Activated effector memory CD4-positive, alpha-beta T cell treated with anti-CD3 and anti-CD28 coated beads, Interleukin-2, amount 50 U/mL, for 16 hours (primary cell): ENCODE measurements at places on chromosomes 3 and 15.

DNA sequence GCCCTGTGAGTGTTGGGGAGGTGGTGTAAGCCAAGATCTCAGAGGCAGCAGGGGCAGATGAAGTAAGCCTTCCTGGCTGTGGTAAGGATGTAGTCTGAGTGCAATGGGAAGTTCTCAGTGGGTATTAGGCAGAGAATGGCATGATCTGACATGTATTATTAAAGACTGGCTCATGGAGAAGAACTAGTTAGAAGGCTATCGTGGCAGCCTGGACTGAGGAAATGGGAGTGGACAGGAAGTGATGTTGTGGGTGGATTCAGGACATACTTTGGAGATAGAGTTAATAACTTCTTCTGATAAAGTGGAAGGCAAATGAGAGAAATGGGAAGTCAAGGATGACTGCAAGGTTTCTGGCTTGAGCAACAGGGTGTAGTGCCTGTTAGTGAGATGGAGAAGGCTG, 250.9 kb upstream of the CFAP20DC start:
- DNase-seq: no peak

DNA sequence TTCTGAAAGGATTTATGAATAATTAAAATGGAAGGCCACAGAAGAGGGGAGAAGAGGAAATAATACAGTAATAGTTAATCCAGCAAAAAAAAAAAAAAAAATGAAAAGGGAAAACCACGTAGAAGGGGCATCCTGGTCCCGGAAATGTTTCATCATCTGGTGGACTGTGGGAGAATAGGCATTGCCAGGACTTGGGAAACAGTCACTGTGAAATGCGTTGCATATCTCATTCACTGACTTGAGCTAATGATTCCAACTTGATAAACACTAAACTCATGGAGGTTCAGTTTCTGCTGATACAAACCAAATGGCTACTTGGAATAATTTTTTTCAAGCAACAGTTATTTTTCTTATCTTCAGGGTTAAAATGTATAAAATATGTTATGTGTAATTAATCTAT, 3.2 kb downstream of the XCR1 start:
- DNase-seq: no peak

- no peak for DNase-seq
Observed at GRCh38 chr15:32994810-32995424, 199.6 kb downstream of the FMN1 start.

GRCh38 chr15:70200511-70201424, 103.1 kb upstream of the TLE3 start:
- DNase-seq: peak; percentile 28

- DNase-seq: no peak
Observed at GRCh38 chr3:122893282-122893681, 98.4 kb downstream of the SLC49A4 start.

GRCh38 chr15:49751751-49752150, 130.9 kb downstream of the DTWD1 start:
- no peak for DNase-seq

DNA sequence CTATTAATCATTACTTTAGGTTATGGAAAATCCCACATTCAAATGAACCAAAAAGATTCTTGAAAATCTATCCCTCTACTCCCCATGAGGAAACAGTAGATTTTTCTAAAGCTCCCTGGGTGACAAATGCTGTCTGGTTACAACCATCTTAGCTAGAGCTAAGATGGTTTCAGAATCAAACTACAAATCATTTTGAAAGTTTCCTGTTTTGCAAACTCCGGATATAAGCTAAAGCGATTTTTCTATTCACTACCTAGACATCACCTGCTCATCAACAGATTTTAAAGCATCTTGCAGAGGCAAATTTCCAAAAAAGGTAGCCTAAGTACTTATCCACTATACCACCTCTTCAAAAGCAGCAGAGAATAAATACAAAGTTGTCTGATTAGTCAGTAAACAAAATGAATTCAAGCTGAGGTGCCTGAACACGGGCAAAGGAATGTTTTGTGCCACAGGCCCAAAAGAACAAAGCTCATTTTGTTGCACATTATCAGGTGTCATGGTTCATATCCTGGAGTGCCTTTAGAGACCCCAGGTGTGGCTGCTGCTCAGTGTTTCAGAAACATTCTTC, 204.9 kb downstream of the TNIK start:
- DNase-seq: no peak

DNA sequence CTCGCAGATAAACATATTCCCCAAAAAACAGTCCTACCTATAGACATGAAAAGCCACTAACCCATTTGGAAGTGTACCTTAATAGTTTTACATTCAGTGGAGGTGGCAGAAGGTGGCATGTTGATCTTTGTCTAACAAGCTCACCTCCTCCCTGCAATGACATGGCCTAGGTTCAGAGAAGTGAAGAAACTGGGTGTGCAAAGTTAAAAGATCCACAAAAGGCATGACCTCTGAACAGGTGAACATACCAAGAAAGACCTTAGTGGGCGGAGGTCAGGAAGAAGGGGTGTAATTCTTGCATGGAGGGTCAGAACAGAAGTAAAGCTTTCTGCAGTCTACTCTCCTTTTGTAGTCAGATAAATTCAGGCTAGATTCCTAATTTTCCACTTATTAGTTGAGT, 822 bp downstream of the MRPL3 start:
- DNase-seq: no peak

DNA sequence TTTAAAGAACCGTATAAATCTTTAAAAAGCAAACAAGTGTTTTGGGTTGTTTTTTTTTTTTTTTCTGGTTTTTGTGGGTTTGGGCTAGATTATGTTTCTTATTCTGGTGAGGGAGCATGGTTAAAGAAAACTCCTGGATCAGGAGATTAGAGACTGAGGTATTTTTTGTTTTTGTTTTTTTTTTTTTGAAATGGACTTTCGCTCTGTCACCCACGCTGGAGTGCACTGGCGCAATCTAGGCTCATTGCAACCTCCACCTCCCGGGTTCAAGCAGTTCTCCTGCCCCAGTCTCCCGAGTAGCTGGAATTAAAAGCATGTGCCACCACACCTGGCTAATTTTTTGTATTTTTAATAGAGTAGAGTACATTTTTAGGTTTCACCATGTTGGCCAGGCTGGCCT, 95.2 kb downstream of the SLMAP start:
- DNase-seq: no peak

GRCh38 chr3:183515968-183516851, 39.3 kb downstream of the KLHL6 start:
- peak; percentile 78 for DNase-seq

GRCh38 chr3:172074586-172074985, 35.2 kb downstream of the FNDC3B start:
- no peak for DNase-seq

GRCh38 chr3:78613421-78613879, 1154.3 kb downstream of the ROBO1 start:
- no peak for DNase-seq

DNA sequence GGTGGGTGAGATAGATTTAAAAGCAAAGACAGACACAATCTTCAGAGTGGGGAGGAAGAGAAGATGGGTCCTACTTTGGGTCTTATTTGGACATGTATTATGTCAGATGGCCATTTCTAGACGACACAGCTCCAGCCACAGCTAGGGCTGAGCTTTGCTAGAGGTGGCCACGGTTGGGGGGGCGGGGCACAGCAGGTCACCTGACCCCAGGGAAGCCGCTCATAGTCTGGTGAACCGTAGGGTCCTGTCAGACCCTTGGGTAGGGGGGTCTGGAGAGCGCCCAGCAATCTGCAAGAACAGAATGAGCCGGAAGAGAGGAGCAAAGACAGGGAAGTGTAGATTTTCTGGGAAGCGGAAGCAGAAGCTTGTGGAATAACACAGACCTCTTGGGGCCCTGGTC, 6.6 kb downstream of the EPB42 start:
- no peak for DNase-seq

GRCh38 chr3:143814443-143814889, 33.8 kb downstream of the SLC9A9 start:
- no peak for DNase-seq

DNA sequence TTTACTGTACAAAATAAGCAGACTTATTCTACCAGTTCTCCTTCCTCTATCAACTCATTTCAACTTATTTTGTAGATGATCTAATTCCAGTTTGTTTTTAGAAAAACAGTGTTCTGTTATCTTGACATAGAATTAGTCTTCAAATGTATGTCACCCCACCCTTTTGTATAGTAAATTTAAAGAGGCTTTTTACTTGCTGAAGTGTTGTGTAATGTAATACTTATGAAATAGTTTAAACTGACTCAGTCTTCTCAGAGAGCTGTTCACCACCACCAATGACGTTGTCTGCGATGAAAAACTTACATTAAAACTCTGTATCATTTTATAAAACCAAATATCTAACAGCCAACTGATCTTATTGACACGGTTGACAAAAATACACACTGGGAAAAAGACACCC, 82.9 kb downstream of the RAP2B start:
- DNase-seq: no peak

- no peak for DNase-seq
Observed at GRCh38 chr3:48795997-48796732, 51.5 kb downstream of the PRKAR2A start.

DNA sequence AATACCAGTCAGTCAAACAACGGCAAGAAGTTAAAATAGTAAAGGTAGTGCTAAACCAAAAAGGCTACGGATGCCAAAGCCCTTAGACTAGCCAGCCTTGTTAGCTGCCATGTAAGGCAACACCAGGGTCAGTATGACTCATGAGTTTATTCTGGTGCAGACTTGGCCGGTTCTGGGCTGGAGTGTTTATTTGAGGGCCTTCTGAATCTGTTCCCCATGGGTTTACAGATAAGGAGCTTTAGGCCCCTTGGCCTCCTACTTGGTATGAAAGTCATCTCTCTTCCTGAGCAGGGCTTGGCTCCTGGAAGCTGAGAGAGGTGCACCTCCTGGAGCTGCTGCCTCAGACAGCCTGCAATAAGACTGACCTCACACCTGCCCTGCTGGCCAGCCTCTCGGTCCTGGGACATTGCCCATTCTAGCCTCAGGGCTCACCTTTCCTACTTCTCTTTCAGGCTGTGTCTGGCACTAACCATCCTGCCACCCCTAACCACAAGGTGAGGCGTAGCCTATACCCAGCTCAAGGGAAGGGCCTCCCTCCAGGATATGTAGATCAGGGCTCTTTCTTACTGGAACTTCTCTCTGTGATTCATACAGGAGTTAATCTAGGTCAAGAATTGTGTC, 10.4 kb upstream of the RTP1 start:
- DNase-seq: no peak

- peak; percentile 73 for DNase-seq
Observed at GRCh38 chr15:88454867-88455810, 12.0 kb downstream of the MRPL46 start.

DNA sequence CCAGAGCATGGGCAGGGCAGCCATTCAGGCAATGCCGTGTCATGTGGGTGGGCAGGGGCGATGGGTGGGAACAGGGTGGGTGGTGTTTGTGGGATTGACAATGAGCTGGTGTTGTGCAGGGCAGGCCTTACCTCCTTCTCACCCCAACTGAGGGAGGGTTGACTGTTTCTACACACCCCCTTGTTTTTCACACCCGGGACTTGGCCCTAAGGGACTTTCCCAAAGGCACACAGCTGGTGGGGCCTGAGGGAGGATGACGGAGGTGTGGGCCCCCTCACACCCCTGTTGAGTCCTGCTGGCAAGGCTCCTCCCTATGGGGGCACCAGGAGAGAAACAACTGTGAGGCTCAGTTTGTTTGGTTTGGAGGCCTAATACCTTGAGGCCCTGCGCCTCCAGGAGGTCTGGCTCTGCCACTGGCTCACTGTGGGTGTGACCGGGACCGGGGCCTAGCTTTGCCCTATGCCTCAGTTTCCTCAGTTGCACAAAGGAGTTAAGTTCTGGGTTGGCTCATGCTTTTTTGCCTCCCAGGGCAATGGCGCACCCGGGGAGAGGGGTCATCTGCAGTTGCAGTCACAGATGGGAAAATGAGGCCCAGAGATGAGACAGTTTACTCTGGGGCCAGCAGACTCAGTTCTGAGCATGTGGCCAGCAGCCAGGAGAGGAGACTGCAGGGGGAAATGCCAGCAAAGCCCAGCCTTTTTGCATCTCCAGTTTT, 5.1 kb upstream of the DNAH1 start:
- peak; percentile 72 for DNase-seq

- DNase-seq: no peak
Observed at GRCh38 chr15:29058903-29059539, 173.2 kb downstream of the APBA2 start.
